HFFc6 (cell line): ENCODE measurements at places on chromosomes 2 and 18.

DNA sequence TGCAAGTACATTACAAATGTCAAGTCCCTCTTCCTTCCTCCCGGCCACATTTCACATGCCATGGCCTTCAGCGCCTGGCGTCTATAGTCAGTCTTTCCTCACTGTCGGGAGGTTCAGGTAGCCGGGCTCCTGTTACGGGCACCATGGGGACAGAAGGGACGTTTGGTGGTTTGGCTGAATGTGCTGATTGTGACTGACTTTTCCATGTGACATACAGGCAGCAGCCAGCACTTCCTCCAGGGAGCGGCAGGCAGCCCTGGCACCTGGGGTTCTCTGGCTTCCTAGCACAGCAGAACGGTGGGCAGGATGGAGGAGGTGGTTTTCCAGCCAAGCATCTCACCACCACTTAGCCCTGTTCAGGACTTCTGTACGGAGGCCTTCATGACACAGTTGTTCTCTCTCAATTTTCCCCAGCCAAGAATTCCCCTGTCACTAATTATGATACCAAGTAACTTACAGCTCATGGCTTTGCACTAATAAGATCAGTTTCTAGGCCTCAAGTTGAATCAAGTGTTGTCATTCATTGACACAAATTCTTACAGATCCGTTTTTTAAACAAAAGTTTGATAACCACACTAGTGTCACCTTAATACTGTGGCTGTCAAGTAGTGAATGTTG is 83.9 kb upstream of the REV1 start:
- no peak for DNase-seq

- no peak for DNase-seq
These were observed 254.7 kb downstream of the VAPA start for GRCh38 chr18:10168477-10168876.

- no peak for DNase-seq
These were observed 256.2 kb upstream of the KLHL29 start for GRCh38 chr2:23128684-23129292.

DNA sequence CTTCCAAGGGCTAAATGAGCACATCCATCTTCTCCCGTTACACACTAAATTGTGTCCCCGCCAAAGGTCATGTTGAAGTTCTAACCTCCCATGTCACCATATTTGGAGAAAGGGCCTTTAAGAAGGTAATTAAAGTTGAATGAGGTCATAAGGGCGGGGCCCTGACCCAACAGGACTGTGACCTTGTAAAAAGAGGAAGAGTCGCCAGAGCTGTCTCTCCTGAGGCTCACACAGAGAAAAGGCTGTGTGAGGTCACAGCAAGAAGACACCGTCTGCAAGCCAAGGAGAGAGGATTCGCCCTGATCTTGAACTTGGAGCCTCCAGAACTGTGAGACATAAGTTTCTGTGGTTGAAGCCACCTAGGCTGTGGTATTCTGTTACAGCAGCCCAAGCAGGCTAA is 24.1 kb downstream of the TRABD2A start:
- no peak for DNase-seq

DNA sequence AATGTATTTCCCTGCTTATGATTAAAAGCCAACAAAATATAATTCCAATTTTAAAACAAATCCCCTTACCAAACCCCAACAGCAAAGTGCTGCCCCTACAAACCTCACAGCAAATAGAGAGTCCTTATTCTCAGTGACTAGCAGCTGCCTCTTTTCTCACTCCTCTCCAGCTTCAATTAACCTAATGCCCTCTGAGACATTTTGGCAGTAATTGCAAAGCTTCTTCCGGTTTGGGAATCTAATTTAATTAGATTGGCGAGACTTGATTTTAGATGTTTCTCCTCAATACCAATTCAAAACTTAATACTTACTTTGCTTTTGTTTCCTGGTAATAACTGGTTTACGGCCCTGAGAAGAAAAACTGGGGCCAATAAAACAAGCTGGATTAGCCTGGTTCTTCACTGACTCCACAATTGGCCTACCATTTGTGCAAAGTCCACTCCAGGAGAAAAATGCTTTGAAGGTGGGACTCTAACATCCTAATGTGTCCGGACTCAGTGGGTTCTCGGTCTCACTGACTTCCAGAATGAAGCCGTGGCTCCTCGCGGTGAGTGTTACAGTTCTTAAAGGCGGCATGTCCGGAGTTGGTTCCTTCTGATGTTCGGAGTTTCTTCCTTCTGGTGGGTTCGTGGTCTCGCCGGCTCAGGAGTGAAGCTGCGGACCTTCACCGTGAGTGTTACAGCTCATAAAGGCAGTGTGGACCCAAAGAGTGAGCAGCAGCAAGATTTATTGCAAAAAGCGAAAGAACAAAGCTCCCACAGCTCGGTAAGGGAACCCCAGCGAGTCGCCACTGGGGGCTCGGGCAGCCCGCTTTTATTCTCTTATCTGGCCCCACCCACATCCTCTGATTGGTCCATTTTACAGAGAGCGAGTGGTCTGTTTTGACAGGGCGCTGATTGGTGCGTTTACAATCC is 52.8 kb downstream of the SLC35F5 start:
- DNase-seq: no peak

DNA sequence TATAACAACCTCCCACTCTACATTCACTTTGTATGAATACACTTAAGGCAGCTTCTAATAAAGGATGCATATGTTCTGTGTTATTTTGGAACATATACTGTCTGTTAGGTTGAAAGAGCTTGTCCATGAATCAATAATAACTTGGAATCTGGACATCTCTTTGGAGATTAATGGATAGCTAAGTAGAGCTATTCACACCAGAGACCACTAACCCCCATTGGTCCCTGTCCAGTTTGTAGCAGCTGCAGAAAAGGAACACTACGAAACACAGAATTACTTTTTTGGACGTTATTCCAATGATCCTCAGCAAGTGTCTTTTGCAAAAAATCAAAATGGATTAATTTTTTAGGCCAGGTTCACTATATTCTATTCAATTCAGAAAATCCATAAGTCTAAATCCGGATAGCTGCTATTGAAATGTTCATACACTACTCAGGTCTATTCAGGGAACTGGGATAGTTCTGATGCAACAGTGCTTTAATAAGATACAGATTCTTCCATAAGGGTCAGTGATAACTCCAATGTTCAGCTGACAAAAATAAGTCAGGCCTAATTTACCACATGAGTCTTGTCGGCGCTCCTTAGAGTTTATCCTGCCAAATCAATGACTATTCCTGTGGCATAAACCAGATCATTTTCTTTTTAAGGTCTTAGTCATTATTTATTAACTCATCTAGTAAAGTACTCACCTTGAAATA is 44.2 kb downstream of the NRXN1 start:
- DNase-seq: no peak
